Tibial artery (tissue), 4 donors: ENCODE measurements at places on chromosomes 13 and 19.
A peak's percentile ranks its signal among the peaks of the same experiment; 100 is the strongest.

- DNase-seq, result no peak
These were observed 273.8 kb downstream of the LHFPL6 start for GRCh38 chr13:39329182-39329639.

DNA sequence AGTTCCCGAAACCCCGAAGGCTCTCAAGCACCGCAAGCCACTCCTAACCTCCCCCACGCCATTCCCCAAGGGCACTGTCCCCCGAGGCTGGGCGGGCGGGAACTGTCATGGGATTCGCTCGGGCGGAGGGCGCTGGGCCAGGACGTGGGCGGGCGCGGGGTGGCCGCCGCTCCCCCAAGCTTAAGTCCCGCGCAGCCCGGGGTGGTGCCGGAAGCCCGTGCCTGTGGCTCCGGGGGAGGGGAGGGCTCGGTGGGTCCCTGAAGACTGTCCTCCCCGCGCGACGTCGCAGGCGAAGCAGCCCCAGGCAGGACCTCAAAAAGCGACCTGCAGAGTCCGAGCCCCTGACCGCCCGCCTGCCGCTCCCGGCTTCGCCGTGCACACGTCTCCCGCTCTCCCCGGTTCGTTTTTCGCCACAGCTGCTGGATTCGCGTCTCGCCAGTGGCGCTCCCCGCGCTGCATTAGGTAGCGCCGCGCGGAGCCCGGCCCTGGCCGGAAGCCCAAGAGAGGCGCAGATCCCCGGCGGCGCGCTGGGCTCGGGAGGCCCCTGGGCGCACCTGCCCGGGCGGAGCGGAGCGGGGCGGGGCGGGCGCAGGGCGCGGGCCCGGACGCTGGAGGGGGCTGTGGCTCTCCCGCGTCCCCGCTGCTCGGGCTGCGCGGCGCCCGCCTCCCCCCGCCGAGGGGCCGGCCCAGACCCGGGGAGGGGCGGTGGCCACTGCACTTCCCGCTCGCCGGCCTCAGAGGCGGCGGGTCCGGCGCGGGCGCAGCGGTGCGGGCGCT lies at the start of gene FARP1:
TSS of gene FARP1 (plus strand) at position 715 of the 777 bp plus-strand sequence. CDS start 70,149 bp downstream, outside the sequence.
- peak; percentile 88 for DNase-seq

GRCh38 chr19:35061583-35062373 lies 20.3 kb downstream of the HPN start:
- DNase-seq, result no peak

GRCh38 chr13:112012705-112013085 lies 54.3 kb upstream of the SOX1 start:
- no peak for DNase-seq

- DNase-seq, result no peak
These were observed 921.6 kb upstream of the PCDH20 start for GRCh38 chr13:62337109-62337880.

- DNase-seq, result no peak
These were observed 1147.5 kb downstream of the DIAPH3 start for GRCh38 chr13:59016250-59016649.

DNA sequence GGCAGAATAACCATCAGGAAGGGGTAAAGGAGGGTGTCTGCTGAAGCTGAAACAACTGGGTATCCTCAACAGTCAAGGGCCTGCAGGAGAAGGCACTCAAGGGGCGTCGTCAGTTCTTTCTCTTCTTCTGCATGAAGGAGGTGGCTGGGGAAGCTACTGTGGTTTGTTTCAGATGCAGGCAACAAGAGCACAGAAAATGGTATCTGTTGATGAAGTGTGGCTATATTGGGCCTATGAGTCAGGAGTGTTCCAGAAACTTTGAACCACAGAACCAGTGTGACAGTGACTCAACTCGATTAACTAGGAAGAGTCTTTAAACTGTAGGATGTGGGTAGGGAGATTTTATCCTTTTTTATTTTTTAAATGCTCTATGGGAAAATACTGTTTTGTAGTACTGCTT lies 686.3 kb downstream of the FGF9 start:
- DNase-seq, result no peak

GRCh38 chr19:6227156-6227935 lies 52.4 kb downstream of the MLLT1 start:
- no peak for DNase-seq

- DNase-seq, result no peak
These were observed 19.9 kb upstream of the GPR183 start for GRCh38 chr13:99327126-99327525.
